ENCODE measurements at places on chromosomes 1 and 21. TPM values are rescaled to one million over a fixed set of nuclear protein-coding genes. Genes with fewer than 3 reads are reported as not detected.

GRCh38 chr1:160353223-160353622 lies 10.0 kb downstream of the NCSTN start:
- DNase-seq = no peak

DNA sequence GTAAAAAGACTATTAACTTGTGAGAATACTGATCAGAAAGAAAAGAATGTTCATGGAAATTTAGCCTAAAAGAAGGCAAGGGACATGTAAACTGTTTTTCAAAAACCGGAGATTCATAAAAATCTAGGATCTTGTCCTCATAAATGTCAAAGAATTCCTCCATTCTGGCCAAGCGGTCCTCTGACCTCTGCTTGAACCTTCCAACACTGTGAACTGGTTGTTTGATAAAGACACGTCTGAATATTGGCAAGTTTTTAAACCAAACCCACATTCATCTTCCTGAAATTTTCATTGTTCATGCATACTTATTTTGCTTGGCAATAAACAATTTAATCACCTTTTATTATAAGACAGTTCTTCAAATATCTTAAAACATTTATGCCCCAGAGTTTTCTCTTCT lies 19.8 kb downstream of the ASPM start:
- no peak for DNase-seq

DNA sequence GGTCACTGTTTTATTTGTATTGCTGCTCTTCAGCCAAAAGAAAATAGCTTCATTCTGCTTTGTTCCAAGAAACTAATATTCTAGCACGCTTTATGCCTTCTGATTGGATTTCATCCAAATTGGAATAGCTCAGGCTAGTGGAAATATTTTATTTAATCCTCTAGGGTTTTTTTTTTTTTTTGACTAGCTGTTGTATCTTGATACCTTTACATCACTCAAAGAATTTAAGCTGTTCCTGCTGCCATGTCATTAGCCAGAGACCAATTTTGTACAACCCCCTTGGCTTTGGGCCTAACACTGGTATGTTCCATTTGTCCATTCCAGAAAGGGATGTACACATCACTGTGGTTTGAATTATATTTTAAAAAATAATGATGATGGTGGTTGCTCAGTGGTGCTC lies 103.0 kb downstream of the DISC1 start:
- DNase-seq = no peak

DNA sequence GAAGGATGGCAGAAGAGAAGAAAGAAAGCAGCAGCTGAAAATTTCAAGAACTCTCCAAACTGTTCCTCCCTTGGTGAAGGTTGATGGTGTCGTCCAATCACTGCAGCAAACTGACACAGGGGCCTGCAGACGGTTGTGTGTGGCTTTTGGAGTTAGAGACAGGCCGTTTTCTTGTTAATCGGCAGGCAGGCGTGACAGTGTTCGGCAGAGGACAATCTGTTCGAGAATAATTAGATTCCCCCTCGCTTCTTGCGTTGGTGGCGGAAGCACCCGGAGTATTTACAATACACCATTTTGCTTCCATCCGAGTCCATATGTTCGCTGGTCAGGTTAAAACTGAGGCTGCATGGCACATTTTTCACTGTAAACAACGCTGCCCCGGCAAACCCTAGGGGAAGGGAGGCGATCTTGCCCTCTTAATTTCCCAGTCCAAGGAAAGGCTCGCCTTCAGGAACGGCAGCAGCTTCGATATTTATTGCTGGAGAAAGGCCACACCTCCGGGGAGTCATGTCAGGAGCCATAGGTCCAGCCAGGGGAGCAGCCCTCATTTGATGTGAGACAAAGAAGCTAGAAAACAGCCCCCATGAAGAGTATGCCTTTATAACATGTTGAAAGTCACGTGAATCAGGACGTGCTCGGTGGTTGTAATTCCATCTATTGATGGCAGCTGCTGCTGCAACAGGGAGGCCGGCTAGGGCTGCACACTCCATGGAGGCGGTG lies 360.1 kb downstream of the SMYD3 start:
- no peak for DNase-seq

The SLC16A1 gene
- total RNA-seq = 55.4 TPM

The CFHR3 gene
- not detected for total RNA-seq

The S100A10 gene
- 561 TPM for total RNA-seq

The NEK7 gene
- 49.1 TPM for total RNA-seq

DNA sequence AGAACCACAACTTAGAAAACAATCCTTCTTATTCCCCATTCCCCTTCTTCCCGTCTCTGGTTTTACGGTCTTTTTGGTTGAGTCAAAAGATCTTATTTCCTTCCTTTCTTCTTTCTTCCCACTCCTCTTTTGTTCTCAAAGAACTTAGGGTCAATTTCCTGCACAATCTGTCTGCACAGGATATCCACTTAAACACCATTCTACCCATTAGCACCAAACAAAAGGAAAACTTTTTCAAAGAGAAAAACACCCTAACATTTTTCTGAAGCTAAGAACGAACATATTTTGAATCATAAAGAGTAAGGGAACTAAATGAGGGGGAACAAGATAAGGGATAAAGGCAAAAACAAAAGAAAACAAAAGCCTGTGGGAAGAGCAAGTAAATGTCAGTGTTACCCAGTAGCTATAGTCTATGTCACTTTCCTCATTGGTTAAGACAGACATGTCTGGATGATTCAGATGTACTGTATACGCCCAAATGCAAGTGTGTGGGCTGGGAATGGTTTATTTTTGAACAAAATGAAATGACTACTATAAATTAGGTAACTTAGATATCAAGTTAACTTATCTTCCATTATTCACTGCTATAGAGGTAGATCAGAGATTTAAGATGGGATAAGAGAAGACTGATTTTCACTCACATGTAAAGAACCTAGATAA lies 59.9 kb downstream of the TOR3A start:
- no peak for DNase-seq

- DNase-seq = no peak
Observed at GRCh38 chr1:67257173-67257535, 50.5 kb upstream of the IL12RB2 start.

GRCh38 chr21:42235593-42235992 lies 16.7 kb downstream of the ABCG1 start:
- no peak for DNase-seq

DNA sequence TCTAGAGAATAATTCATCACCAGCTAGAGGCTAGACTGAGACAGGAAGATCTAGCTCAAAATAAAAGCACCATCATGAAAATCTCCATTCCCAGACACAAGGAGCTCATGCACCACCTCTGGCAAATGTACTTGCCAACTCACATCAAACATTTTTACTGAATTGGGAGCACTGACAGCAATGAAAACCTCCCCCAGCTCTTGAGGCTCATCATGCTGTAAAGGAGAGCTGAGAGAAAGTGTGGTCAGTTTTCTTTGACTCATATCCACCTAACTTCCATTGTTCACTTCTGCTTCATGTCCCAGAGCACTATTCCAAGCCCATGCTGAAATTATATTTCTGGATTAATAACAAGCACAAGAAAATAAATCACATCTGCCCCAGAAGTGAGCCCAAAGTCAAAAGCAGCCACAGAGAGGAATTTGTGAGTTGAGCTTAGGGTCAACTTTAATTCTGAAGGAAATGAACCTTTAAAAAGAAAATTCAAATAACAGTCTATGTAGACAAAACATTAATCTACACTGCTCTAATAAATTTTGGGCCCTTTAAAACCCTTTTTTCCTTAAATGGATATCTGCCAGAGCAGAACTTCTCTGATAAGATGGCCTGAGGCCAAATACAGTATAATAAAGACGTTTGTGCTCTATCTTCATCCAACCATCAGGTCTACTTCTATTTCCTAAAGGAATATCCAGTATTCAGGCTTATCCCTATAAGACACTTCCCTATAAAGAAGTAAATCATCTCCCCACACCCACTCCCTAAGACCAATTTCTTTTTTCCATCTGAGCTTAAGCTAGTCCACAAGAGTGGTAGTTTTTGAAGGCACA lies 85.9 kb upstream of the ADAM30 start:
- DNase-seq = no peak

- no peak for DNase-seq
Observed at GRCh38 chr1:22500058-22500457, 48.4 kb downstream of the ZBTB40 start.

DNA sequence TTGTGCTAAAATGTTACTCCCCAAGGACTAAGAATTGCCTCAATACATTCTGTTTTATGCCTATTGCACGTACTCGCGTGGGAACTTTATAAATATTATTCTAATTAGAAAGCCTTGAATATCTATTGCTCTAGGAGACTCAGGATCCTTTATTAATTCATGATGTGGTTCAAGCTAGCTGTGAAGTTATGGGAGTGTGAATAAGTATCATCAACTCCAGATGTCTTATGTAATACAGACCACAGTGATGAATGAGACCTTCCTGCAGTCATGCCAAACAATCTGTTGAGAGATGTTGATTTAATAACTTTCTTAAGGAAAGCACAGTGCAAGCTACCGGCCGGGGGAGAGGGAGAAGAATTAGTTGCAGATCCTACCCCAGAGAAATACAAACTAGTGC lies 519.2 kb upstream of the ZP4 start:
- DNase-seq = no peak

DNA sequence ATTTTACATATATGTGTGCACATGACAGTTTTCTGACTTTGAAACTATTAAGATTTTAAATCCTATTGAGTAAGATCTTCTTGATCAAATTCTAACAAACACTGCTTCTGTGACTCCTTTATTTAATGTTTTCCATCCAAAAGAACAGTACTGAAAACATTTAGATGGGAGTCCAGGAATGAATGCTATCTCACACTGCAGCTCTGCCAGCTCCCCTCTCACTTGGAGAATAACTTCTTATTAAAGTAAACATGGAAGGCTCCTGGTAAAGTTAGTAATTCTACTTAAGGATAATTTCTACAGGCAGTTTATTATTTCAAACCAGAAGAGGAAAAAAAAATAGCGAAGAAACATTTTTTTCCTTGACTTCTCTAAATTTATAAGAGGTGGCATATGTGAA lies 349.1 kb downstream of the DPYD start:
- DNase-seq = no peak

- DNase-seq = peak; percentile 65
Observed at GRCh38 chr21:25881524-25882376, 147.0 kb downstream of the GABPA start.

GRCh38 chr1:184582411-184582810 lies 172.2 kb downstream of the EDEM3 start:
- no peak for DNase-seq

DNA sequence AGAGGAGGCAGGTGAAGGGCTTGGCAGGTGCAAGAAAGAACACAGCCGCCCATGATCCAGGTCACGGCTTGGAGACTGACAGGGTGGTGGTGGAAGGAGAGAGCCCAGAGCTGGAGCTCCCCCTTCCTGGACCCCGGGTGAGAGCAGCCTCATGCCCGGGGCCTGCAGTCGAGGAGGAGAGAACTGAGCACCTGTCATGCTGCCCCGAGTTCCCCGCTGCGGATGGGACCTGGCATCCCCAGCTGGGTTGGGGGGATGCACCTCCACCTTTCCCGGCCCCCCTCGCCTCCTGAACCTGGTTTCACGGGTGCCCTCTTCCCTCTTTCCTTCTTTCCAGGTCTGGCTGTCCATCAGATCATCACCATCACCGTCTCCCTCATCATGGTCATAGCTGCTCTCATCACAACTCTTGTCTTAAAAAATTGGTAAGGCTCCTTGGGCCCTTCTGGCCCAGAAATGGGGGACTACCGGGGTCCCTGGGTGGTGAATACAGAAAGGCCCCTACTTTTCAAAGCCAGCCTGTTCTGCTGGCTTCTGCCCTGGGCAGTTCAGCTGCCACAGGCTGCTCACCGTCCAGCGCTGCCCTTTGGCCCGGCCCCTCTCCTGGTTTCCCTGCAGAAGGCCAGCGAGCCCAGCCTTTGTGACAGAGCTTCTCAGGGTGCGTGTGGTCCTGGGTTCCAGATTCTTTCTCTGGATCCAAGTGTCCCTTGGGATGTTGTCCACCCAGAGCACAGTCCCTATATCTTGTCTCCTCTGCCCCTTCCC lies 115.3 kb downstream of the AJAP1 start:
- no peak for DNase-seq

The SEMA6C gene
- 3.8 TPM for total RNA-seq

The TRIM46 gene
- total RNA-seq = 14.2 TPM

The EPHB2 gene
- 0.08 TPM for total RNA-seq

DNA sequence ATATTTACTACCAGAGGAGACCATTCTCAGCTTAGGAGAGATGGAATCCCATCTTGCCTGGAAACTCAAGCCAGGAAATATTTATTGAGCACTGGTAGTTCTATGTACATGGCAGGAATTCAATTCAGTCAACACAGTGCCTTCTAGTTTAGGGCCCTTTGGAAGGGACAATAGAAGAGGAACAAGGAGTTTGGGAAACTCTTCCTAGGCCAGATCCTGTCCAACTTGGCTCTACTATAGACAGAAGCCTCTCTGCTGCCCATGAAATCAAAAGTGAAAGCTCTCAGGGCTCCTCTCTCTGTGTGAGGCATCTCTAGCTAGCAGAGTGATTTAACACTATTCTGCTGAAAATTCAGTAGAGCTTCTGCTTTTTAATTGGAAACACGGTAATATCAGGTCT lies 244.6 kb upstream of the MAP1LC3C start:
- DNase-seq = no peak

DNA sequence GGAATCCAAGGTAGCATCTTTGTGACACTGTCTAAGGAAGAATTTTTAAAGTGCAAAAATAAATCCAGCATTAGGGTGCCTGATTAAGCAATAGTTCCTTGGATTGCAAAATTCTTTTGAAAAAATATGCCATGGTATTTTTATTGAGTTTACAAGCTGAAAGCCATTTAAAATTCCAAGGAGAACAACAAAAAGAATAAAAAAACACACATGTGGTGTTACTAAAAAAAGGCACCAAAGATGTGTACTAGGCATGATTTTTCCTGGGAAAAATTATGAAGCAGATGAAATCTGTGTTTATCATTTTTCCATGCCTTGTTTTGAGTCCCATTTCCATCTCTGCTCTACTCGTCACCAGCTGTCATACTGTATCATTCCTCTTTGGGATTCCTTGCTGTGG lies 157.0 kb upstream of the ZNHIT6 start:
- DNase-seq = no peak

- DNase-seq = no peak
Observed at GRCh38 chr1:191453487-191453886, 704.8 kb upstream of the RGS18 start.

The CYP4X1 gene
- total RNA-seq = not detected

GRCh38 chr1:181872562-181872961 lies 188.9 kb downstream of the ZNF648 start:
- no peak for DNase-seq

The OR2T11 gene
- not detected for total RNA-seq

DNA sequence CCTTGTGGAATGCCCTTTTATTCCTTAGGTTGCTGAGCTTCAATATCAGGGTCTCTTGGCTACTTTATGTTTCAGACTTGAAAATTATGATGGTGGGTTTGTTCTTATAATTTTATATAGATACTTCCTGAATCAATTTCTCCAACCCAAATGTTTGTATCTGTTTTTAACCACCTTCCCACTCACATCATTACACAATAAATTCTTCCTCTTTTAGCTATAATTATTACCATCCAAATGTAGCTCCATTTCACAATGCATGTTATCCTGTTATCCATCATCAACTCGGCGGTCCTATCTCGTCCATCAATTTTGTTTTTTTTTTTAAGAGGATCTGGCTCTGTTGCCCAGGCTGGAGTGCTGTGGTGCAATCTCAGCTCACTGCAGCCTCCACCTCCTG lies 357.6 kb upstream of the ZP4 start:
- DNase-seq = no peak

GRCh38 chr1:202012544-202013478 lies 2.4 kb downstream of the ELF3 start:
- DNase-seq = no peak

The TMEM69 gene
- total RNA-seq = 27.4 TPM

- DNase-seq = no peak
Observed at GRCh38 chr1:225522588-225523262, 94.9 kb upstream of the LBR start.

Data from activated CD4-positive, alpha-beta T cell treated with anti-CD3 and anti-CD28 coated beads, Interleukin-2, amount 10 ng/mL, durations not matched to agents 7 days and 5 days (primary cell).